Stimulated activated CD4-positive, alpha-beta T cell treated with anti-CD3 and anti-CD28 coated beads, TNF-alpha, amount 100 ng/mL, for 48 hours (primary cell): ENCODE measurements at places on chromosomes 3 and 15.
A peak's percentile ranks its signal among the peaks of the same experiment; 100 is the strongest.

GRCh38 chr15:52042051-52042851 lies 23.2 kb downstream of the MAPK6 start:
- DNase-seq, result no peak

DNA sequence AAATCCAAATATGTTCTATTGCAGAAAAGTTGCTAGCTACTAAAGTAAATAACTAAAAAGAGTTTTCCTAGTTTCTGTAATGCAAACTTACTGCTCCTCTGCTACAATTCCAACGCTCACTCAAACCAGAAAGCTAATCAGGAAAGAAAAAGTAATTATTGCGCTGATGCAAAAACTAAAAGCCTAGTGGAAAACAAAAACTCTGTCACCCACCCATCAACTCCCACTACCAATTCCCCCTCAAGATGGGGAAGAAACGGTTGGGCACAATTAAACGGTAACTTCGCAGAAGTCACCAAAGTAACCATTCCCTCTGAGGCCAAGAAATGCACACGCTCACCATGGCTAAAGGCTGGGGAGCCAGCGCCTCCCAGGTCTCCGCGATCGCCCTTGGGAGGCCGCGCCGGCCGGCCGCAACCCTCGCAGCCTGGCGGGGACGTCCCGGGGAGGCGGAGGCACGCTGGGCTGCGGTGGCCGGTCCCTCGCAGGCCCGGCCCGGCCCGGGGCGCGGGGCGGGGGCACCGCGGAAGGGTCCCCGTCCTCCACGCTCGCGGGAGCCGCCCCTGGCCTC lies 684 bp downstream of the SLTM start:
- DNase-seq, result peak; percentile 18

DNA sequence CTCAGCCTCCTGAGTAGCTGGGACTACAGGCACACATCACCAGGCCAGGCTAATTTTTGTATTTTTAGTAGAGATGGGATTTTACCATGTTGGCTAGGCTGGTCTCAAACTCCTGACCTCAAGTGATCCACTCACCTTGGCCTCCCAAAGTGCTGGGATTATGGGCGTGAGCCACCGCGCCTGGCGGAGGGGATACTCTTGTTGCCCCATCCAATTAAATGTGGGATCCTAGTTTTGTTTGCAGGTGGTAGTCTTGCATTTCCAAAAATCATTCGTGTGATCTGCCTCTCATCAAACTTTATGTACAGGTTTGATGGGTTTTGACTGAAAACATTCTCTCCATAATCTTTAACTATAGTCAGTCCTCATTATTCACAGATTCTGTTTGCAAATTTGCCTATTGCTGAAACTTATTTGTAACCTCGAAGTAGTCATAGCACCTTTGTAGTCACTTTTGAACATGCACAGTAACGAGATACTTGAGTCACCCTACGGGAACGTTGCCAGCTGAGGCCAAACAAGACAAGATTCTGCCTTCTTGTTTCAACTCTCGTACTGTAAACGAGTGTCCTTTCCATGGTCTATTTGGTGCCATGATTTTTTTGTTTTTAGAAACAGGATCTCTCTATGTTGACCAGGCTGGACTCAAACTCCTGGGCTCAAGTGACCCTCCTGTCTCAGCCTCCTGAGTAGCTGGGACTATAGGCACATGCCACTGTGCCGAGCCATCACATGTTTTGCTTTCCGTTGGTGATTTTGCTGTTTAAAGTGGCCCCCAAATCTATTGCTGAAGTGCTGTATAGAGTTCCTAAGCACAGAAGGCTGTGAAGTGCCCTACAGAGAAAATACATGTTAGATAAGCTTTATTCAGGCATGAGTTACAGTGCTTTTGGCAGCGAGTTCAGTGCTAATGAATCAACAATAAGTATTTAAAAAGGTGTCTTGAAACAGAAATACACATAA lies 8.1 kb upstream of the MAPK6 start:
- peak; percentile 47 for DNase-seq

DNA sequence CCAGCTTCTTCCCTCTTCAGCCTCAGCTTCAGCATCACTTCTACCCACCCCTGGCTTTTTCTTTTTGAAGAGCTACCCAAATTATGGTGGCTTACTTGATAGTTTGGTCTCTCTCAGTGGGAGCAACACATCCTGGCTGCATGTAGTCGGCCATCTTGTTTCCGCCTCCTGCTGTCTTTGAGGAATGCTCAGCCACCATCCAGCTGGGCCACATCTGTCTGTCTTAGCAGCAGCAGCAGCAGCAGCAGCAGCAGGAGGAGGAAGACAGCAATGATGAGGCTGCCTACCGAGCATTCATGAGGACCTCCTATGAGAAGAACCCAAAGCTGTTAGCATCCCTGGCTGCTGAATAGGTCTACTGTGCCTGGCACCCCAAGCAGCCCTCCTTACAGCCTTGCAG lies 19.7 kb downstream of the IL16 start:
- DNase-seq, result no peak

GRCh38 chr3:146390006-146390772 lies 79.2 kb downstream of the PLSCR2 start:
- DNase-seq, result no peak

DNA sequence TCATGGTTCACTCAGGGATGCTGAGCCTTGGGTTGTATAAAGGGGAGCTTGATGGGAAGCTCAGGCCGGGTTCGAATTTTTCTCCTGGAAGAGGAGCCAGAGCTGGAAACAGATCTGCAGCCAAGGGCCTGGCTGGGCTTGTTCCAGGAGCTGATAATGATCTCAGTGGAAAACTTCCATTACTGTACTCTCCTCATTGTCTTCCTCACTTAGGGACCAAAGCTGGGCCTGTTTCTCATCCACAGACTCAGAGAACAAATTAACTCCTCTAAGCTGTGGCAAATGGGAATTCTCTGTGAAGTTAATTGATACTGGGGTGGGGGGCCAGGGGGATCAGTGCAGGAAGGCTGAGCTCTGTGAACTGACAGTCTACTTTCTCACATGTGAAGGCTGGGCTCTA lies 92.0 kb downstream of the PRICKLE2 start:
- DNase-seq, result no peak

DNA sequence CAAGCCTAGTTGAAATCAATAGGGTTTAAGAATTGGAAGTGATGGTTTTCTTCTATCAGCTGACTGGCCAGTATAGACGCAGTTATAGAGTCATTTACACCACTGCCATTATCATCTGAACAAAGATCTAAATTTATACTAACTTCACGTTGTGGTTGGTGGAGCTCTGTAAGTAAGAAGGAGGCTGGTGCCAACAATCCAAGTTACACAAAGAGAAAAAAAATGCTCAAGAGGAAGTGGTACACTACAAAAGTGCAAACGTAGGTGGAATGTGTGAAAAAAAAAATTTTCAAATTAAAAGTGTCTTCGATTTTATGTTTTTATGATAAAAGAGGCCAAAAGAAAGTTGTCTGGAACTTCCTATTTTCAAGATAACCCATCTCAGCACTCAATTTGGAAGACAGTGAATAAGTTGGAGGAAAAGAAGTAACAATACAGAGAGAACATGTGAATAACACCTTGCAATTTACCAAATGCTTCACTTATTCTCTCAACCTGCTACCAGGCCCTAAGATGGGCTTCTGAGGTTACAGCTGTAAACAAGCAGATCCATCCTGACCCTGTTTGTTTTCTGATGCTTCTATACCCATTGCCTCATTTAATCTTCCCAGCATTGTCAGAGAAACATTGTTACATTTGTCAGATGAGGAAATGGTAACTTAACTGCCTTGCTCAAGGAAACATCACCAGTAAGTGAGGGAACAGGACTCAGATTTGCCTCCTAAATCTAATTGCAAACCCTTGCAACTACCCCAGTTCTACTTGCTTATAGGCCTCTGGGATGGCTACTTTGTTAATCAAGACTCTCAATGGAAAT lies 12.0 kb upstream of the TASOR start:
- DNase-seq, result no peak

DNA sequence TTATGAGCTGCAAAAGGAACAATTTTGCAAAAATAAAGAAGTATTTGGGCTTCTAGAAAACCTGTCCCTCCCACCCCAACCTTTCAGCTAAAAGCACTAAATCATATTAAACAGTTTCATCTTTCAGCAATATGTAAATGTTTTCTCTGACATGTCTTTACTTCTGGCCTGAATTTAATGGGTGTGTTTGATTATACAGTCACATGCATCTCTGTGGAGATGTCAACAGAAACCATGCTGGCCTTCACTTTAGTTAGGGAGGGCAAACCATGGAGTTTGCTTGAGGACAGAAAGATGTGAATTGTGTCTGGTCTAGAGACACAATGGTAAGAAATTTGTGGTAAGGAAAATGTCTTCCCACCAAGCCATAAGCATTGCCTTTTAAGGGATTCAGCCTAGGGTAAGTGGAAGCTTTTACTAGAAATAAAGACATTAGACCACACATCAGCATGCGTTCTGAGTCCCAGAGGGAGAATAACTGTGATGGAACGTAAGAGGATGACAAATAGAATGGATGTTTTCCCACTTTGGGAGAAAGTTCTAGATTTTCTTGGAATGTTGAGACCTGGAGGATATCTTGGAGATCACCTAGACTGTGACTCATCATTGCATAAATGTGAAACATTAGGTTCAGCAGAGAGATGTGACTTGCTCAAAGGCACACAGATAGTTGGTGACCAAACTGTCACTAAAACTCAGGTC lies 68.9 kb downstream of the ST8SIA2 start:
- DNase-seq, result no peak

DNA sequence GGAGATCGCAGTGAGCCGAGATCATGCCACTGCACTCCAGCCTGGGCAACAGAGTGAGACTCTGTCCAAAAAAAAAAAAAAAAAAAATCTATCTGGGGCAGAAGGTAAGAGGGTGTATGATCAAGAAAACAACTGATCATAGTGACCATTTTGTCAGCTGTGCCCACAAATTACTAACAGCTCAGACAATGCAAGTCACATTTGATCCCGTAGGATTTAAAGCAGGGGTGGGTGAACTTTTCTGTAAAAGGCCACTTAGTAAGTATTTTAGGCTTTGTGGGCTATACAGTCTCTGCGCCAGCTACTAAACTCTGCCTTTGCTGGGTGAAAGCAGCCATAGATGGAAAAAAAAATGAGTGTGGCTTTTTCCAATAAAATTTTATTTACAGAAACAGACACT lies 57.6 kb upstream of the ABI3BP start:
- DNase-seq, result no peak

GRCh38 chr15:69561071-69561784 lies 108.6 kb downstream of the RPLP1 start:
- DNase-seq, result no peak

- no peak for DNase-seq
These were observed 273.9 kb upstream of the LRTM1 start for GRCh38 chr3:55201779-55202178.

GRCh38 chr3:45082142-45082538 lies 56.0 kb downstream of the CLEC3B start:
- DNase-seq, result no peak

DNA sequence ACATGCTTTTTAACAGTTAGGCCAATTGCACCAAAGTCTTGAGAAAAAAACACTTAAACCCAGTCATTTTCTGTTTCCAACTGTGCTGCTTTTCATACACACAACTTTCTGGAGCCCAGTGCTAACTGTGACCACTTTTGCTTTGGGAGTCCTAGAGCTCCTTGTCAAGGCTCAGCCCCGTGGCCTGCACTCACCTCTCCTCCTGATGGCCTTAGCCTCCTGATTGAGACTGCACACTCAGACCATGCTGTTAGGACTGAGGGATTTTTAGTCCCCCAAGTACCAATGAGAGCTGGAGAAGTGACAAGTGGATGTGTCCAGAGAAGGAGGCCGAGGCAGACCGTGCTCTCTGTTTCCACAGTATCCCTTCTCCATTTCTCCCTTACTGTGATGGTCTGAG lies 15.2 kb upstream of the RARRES1 start:
- DNase-seq, result no peak

- no peak for DNase-seq
These were observed 38.7 kb downstream of the NIPA2 start for GRCh38 chr15:22877117-22877516.

- no peak for DNase-seq
These were observed 427.2 kb upstream of the CBLB start for GRCh38 chr3:106296062-106296461.

DNA sequence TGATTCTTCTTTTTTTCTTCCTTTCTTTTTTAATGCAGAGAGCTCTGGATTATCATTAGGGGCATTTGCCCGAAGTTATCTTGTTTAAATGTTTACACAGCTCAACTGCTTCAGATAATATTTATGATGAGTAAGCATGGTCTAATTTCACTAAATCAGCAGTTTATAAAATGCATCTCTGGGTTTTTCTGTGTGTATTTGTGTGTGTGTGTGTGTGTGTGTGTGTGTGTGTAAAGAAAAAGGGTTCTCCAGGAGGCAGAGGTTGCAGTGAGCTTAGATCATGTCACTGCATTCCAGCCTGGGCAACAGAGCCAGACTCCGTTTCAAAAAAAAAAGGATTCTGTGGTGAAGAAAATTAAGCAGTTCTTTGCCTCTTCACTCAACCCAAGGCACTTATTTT lies 25.9 kb upstream of the TNFSF10 start:
- DNase-seq, result no peak

DNA sequence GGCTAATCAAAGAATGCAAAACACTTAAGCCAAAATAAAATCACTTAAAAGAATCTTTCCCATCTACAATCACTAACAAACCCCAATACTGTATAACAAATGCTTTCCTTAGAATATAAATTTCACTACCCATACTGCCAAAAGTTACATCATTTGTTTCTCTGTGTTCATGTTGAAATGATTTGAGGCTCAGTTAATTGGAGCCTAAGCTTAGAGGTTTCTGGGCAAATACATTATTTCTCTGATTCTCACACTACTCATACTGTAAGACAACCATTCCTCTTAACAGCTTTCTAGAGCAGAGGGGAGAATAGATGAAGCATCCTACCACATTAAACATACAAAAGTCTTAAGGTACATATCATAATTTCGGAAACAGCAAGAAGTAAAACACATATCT lies 2.1 kb downstream of the RIOX2 start:
- DNase-seq, result no peak

DNA sequence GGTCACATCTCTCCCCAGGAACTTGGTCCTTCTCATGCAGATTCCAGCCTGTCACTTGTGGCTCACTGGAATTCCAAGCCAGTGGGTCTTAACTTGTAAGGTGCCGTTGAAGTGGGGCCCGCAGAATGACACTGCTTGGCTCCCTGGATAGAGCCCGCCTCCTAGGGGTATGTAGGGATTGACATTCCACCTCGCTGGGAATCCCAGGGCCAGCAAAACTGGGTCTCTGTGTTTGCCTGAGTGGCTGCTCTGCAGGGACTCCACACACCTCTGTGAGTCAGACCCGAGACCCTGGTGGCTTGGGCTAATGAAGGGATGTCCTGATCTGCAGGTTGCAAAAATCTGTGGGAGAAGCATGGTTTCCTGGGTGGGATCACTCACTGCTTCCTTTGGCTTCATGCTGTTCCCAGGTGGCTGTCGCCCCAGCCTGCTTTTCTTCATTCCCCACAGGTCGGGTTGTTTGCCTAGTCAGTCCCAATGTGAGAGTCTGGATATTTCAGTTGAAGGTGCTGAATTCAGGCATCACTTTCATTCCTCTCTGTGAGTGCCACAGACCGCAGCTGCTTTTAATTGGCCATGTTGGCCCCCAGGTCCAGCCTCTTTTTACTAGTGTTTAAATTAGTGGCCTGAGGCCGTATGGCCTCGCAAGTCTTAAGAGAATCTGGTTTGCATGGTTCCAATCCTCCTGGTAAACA lies 156.0 kb upstream of the TRIM42 start:
- DNase-seq, result no peak

GRCh38 chr15:53511175-53511574 lies 248.3 kb downstream of the WDR72 start:
- DNase-seq, result no peak

GRCh38 chr15:90101130-90101968 lies 919 bp downstream of the IDH2 start:
- no peak for DNase-seq

GRCh38 chr3:190581041-190581541 lies 67.2 kb downstream of the IL1RAP start:
- no peak for DNase-seq

GRCh38 chr3:168096210-168096652 lies 507 bp upstream of the GOLIM4 start:
- no peak for DNase-seq
